ENCODE measurements at places on chromosomes 11 and 22.

- DNase-seq: no peak
Measured at GRCh38 chr11:104051778-104052177, 15.3 kb downstream of the DDI1 start.

DNA sequence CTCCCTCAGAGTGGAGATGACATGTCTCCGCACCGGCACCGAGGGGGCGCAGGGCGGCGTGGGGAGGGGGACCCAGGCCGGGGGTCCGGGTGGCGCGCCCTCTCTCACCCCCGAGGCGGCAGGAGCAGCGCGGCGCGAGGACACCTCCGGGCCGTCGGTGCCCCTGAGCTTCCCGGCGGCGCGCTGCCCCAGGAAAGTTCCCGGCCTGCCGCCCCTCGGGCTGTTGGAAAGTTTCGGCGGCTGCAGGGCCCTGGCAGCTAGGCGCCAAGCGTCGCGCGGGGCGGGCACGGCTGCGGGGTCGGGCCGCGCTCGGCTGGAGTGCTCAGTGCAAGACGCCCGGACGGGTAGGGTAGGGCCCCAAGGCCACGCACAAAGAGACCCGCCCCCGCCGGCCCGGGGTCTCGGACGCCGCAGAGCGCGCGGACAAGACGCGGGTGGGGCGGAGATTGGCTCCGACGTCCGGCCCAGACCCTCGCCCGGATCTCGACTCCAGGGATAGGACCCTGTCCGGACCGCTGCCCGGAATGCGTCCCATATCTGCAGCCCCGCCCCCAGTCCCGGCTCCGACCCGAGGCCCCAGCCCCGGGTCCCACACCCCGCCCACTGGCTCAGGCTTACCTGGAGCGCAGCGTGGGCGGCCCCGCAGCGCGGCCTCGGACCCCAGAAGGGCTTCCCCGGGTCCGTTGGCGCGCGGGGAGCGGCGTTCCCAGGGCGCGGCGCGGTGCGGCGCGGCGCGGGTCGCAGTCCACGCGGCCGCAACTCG lies 471 bp downstream of the ARVCF start:
- DNase-seq: no peak

GRCh38 chr11:72970557-72971118 lies 156.4 kb downstream of the ATG16L2 start:
- DNase-seq: no peak

GRCh38 chr22:45166932-45167331 lies 3.2 kb downstream of the NUP50 start:
- DNase-seq: no peak

DNA sequence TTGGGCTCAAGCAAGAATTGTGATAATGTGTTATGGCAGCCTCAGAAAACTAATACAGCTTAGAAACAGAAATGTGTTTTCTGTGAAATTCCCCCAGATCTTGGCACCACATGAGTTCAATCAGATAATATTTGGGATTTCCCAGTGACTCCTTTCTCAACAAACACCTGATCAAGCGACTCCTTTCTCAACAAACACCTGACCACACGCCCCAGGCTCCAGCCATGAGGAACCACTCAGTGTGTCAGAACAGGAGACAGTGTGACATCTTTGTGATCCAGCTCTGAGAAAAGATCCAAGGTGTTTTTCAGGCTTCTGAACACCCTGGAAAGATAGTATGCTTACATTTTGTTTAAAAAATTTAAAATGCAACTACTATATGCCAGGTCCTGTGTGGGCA lies 1.9 kb upstream of the UVRAG start:
- DNase-seq: no peak

DNA sequence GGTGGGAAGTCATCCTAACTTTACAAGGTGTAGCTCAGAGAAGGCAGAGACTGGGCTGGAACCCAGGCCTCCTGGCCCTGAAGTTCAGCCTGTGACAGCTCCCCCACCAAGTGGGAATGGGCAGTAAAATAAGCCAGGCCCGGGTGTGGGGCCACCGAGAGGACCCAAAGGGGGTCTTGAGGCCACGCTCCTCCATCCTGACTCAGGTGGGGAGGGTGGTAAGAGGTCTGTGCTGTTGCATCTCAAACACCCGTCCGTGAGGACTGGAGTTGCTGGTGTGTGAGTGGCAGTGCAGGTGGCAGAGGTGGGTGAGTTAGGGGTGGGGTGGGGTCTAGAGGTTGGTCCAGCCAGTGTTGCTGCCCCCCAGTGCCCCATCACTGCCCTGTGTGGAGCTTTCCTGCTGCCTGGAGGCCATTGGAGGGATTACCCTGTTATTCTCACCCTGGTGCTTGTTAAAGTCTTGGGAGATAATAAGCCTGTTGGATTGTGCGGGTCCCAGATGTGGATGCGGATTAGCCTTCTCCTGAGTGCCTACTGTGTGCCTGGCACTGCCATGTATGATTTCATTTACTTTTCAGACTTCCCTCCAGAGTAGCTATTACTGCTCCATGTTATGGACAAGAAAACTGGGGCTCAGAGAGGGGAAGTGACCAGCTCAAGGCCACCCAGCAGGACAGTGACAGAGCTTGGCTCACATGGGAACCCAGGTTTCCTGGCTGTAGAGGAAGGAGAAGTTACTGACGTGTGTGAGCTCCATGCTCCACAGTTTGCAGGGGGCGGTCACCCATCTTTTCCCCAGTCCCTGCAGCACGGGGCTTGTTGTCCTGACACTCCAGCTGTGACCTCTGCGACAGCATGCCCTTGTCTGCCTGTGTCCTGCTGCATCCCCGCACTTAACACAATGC lies 12.9 kb downstream of the SERPINH1 start:
- no peak for DNase-seq

DNA sequence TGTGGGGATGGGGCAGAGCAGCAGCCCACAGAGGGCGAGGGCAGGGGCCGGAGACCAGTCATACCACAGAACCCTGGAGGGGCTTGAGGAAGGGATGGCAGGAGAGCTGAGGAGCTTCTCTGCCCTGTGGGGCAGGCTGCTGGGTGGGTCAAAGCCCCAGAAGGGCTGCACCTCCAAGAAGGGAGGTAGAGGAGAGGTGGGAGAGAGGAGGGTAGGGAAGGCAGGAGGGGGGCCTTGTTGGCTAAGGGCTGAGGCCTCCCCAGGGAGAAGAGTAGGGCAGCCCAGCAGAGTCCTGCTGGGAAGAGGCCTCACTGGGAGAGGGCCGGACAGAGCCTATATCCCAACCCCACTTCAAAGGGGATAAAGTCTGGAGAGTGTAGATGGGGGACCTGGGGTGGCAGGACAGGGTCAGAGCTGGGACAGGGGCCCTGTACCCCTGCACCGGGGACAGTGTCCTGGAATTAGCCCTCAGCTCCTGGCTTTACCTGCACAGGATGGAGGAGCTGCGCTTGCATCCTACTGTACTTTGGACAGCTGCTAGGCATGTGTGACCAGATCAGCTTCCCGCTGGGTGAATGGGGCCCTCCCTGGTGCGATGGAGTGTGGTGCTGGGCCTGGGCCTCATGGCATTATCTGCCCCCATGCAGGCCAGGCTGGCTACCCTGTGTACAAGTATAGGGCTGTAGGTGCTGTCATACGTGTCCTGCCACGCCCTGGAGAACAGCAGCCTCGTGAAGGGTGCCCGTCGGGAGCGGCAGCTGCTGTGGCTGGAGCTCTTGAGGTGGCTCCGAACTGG lies 7.3 kb downstream of the DGCR6L start:
- DNase-seq: no peak

GRCh38 chr11:43555816-43556611 lies 124.5 kb upstream of the HSD17B12 start:
- DNase-seq: peak; percentile 30

- no peak for DNase-seq
Measured at GRCh38 chr22:46486996-46487717, 50.3 kb downstream of the CELSR1 start.

DNA sequence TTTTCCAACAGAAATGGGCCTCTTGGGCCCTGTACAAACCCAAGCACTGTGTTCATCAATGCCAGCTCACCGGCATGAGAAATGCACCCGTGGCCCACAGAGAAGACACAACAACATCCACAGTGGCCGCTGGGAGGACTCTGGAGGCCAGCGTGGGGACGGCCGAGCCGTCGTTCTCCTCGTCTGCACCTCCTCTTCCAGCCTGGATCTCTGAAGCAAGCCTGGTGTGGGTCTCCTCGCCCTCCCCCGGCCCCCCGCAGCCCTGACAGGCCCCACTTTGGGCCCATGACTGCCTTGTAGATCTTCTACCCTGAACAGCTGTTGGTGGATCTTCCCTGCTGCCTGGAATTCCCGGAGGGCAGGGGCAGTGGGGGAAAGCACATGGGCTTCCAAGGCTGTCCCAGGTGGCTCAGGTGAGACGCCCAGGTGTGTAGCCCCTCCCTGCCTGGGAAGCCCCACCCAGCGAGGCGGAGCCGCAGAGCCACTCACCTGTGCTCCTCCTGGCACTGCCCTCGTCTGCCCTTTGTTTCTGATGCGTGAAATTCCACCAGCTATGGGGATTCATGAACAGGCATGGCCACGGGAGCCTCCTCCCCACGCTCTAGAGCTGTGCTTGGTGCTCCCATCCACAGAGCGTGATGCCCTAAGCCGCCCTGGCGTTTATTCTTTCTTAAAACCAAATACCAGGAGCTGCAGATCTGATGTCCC lies 225.9 kb downstream of the BRD1 start:
- DNase-seq: no peak

DNA sequence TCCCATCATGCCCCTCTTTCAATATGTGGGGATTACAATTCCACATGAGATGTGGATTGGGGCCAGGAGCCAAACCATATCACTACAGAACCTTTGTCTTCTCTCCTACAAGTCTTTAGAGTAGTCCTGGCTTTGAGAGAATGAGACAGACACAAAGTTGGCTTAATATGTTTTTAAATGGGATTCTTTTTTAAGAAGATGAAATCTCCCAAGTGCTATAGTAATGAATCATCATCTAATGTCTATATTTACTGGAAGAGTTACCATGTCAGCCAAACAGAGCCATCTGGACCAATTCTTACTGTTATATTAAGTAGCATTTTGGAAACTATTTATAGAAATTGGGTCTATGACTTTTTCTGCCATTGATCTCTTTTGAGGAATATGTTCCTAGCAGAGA lies 38.1 kb upstream of the CARD18 start:
- no peak for DNase-seq

GRCh38 chr11:15555161-15555560 lies 440.4 kb downstream of the INSC start:
- DNase-seq: no peak

DNA sequence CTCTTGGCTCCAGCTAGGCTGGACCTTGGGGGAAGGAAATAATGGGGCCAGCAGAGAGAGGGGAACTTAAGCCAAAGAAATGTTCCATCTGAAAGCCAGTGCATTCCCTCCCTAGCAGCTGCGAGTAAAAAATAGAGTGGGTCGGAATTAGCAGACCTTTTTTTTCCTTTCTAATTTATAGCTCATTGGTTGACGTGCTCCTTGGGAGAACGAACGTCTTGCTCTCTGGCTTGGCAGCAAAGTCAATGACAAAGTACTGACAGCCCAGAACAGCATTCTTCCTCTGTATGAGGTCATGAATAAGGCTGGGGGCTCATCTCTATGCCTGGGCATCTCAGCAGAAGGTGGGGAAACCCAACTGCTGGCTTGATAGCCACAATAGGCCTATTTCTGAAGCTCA lies 65.0 kb downstream of the SEZ6L start:
- DNase-seq: no peak

- no peak for DNase-seq
Measured at GRCh38 chr22:48822278-48823233, 1005.1 kb downstream of the BRD1 start.

- no peak for DNase-seq
Measured at GRCh38 chr22:17903564-17904295, 120.6 kb downstream of the MICAL3 start.

DNA sequence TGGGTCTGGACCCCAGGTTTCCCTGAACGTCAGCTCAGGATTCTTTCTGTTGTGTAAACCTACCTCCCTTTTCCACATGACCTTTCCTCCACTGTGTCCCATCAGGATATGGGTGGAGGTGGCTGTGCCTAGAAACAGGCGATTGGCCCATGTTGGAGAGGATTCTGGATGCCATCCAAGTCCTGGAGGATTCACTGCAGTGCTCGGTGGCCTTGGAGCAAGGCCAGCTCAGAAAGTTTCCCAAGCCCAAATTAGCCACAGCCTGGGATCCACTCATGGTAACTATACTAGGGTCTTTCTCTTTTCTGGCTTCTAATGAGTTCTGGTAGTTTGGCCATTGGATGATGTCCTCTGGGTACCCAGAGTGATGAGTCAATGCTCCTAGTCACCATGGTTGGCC lies 141.6 kb downstream of the SNX19 start:
- DNase-seq: no peak

GRCh38 chr11:111452146-111452545 lies 60.0 kb downstream of the BTG4 start:
- no peak for DNase-seq

- no peak for DNase-seq
Measured at GRCh38 chr11:3700910-3701309, 29.7 kb upstream of the CHRNA10 start.

- no peak for DNase-seq
Measured at GRCh38 chr11:128066399-128066798, 521.0 kb downstream of the ETS1 start.

GRCh38 chr11:119188067-119188466 lies 2.8 kb downstream of the NHERF4 start:
- DNase-seq: no peak

- no peak for DNase-seq
Measured at GRCh38 chr11:59783632-59784090, 26.9 kb downstream of the MRPL16 start.

GRCh38 chr22:45834241-45834640 lies 142.7 kb downstream of the WNT7B start:
- no peak for DNase-seq

DNA sequence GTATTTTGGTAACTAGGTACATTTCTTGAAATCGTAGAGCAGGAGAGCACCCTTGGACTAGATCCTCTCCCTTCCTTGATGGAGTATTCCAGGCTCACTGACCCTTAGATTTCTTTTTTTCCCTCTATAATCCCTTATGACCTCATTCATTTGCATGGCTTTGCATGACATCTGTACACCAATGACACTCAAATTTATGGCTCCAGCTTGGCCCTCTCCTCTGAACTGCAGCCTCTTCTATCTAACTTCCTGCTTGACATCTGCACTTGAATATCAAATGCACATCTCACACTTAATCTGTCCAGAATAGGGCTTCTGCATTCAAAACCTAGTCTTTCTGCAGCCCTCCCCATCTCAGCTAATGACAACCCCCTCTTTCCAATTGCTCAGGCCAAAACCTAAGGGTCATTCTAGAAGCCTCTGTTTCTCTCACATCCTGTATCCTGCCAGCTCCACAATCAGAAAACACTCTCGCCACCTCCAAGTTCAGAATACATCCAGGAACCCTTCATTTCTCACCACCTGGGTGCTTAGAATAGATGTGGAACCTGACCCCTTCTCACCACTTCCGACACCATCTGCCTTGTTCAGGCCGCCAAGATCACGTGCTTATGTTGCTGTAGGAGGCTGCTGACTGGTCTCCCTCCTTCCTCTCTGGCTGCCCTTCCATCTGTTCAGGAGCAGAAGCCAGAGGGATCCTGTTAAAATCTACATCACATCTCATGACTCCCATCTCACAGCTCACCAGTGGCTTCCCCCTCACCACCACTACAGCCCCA lies 138.9 kb upstream of the MTNR1B start:
- no peak for DNase-seq

- no peak for DNase-seq
Measured at GRCh38 chr11:94635072-94635471, 67.9 kb downstream of the PIWIL4 start.

Measured in NCI-H1930 (cell line).